ENCODE measurements at places on chromosomes 11 and 22. TPM values are rescaled to one million over a fixed set of nuclear protein-coding genes. Genes with fewer than 3 reads are reported as not detected.

Gene GCAT
- polyA plus RNA-seq = 5.9 TPM

Gene ARFGAP2
- polyA plus RNA-seq = 88.0 TPM

Gene HBG1
- 9.4 TPM for polyA plus RNA-seq

Gene TMEM191B
- polyA plus RNA-seq = not detected

Gene SLC25A18
- 0.58 TPM for polyA plus RNA-seq

Gene MTA2
- 38.7 TPM for polyA plus RNA-seq

Gene MRGPRX4
- polyA plus RNA-seq = not detected

Gene ASPHD2
- 1.0 TPM for polyA plus RNA-seq

Gene FBXO3
- polyA plus RNA-seq = 22.9 TPM

- DNase-seq = no peak
Observed at GRCh38 chr11:297586-298405, 1.5 kb downstream of the IFITM5 start.

GRCh38 chr22:35842954-35843353 is 125.3 kb downstream of the APOL5 start:
- DNase-seq = no peak

DNA sequence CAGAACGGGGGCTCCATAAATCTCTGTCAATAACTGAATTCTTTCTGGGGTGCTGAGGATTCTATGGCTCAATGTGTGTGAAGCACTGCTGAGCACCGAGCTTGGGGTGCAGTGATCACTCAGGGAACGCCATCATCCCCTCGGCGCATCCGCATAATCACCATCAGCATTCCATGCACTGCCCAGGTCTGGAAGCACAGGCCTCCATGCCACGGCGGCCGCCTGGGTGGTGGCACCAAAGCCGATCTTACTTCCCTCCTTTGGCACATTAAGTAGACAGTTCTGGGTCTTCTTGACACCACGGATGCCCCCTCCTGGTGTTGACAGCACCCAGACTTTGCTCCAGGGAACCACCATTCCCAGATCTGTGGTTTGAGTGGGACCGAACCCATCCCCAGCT is 15.6 kb downstream of the LTO1 start:
- no peak for DNase-seq

DNA sequence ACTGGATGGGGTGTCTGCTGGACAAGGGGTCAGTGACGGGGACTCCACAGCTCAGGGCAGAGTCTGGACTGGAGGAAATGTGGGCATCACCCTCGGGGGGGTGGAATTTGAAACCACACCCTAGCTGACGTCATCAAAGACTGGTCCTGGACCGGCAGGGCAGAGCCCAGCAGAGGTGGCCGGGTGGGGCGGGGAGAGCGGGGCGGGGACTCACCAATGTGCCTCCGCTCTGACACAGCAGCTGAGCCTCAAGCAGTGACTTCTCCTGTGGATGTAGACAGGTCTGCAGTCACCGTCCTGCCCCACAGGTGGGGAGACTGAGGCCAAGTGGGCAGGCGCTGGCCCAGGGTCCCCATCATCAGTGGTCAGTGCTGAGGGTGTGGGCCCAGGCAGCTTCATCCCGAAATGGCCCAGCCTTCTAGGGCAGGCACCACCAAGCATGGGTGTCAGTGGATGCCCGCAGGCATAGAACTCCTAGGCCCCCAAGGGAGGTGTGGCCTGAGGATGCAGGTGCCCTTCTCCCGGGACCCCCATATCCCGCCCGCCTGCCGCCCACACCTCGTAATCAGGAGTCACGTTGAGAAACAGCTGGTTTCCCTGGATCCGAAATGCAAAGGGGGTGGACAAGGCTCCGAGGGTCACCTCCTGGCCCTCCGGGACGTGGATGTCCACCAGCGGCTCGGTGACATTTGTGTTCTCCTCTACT is 603 bp downstream of the CDHR5 start:
- DNase-seq = no peak

DNA sequence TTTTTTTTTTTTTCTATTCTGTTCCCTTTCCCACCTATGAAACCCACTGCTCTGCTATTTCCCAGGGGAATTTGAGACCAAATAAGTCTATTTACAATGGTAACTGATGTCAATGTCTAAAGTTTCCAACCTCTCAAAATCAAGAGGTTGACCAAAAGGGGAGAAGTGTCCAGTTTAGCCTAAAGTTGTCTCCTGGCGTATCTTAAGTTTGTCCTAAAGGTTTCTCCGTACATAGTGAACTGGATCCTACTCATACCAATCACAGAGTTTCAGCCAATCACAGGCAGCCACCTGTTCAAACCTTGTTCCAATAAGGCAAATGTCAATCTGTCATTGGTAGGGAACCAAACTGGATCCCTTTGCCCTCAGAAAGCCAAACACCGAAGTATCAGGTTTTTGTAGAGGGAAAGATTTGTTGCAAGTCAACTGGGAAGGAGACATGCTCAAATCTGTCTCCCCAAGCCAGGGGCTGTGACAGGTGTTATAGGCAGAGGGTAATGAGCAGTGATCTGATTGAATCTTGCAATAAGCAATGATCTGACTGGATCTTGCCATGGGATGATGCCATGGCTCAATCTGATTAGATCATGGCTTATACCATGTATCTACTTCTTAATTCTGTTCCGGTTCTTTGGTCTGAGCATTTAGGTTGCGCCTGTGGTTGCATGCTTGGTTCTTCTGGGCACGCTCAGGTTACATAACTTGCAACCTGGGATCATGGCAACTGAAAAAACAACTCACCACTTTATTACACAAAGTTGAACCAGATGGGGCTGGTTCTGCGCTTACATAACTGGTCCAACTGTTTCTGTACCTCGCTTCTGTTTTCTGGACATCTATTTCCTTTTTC is 1.1 kb upstream of the VPS37C start:
- DNase-seq = no peak

DNA sequence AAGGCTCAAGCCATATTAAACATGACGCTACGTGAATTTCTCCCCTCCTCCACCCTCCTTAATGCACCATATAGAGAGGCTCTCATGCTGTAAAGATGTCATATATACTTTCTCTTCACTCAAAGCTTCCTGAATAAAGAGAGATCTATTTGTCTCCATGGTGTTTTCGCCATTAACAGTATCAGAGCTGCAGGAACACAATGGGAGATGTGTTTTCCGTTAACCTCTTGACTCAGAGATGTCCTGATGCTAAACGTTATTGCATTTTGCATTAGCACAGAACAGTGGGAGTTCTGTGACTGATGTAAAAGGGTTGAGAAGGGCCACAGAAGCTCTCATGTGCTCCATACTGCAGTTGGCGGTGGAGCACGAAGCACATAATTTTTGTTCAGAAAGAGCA is 25.7 kb upstream of the BLID start:
- DNase-seq = no peak

GRCh38 chr22:24532075-24532474 is 22.9 kb downstream of the GUCD1 start:
- DNase-seq = no peak

DNA sequence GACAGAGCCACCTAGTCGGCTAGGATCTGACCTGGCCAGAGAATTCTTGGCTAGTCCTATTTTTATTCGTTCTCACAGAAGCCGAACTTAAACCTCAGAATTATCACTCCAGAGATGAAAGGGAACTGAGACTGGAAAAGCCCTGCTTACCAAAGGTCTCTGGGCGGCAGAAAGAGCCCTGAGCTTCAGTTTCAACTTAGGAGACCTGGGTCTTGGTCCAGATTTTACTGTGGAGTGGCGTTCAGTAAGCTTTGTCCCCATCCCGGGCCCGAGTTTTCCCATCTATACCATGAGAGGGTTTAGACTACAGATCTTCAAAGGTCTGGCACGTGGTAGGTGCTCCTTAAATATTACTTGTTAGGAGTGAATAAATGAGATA is 516 bp downstream of the NEU3 start:
- DNase-seq = no peak

DNA sequence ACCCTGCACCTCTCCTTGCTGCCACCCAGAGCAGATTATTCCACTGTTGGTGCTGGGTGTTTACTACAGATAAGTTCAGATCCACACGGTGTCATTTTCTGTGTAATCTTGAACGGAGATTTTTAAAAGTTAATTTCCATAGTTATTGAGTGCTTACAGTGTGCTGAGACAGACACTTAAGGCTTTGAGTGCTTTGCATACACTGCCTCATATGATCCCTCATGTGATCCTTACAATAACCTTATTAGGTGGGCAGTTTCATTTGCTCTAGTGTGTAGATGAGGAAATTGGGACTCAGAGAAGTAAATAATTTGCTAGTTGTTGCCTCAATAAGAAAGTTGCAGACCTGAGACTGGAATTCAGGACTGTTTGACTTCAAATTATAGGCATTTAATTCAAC is 32.3 kb upstream of the ME3 start:
- no peak for DNase-seq

DNA sequence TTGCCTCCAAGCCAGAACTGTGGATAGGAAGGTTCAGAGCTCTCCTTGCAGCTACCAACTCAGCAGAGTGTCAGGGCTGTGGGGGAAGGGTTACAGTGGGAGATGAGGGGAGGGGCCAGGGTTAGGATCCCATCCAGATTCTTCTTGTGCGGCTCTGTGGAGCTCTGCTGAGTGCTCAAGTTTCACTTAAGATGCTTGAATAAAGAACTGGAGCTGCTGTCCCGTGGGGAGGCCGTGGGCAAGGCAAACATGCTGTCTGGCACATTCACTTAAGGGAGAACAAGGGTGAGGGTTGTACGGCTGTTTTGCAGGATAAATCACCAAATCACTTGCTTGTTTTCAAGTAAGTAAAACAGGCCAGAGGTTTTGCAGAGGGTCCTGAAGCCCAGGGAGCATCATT is 197.1 kb downstream of the FAM76B start:
- no peak for DNase-seq
